ENCODE measurements at places on chromosomes 4 and X.

GRCh38 chr4:168667921-168668320 is 171.1 kb downstream of the PALLD start:
- DNase-seq: no peak

DNA sequence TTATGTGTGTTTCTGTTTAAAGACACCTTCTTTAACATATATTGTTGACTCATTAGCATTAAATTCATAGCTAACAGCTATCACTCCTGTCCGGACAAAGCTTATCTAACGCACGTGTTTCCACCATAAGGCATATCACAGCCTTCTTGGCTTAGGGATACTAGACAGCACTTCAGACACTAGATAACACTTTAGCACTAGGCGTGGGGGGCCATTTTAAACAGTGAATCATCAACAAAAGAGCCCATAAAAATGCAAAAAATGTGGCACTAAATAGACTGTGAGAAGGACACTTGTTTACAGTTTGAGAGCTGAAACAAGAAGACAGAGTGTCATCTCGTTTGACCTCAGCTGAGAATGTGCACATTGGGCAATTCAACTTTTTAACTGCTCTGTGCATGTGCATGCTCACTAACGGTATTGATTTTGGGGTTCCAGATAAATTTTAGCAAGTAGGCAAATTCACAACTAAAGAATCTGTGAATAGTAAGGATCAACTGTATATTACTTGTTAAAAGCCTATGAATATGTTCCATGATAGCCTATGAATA is 58.9 kb upstream of the RAI2 start:
- no peak for DNase-seq

GRCh38 chr4:1834047-1834775 is 21.7 kb downstream of the LETM1 start:
- no peak for DNase-seq

DNA sequence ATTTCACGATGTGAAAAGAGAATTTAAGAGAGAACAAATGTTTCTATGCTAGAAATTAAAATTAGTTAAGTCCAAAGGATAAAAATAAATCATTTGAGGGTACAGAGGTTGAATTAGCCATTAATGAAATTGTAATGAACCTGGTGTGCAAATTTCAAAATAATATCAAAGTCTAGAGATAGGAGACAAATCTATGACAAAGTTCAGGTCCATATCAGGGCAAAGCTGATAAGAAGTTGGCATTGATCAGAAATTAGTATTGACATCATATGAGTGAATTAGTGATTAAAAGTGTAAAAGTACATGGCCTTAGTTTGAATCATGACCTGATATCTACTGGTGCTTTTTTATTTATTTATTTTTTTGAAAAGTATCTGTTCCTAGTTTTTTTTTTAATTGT is 33.8 kb upstream of the UGT2A3 start:
- no peak for DNase-seq

GRCh38 chr4:87657525-87657924 is 7.4 kb downstream of the DMP1 start:
- DNase-seq: no peak

DNA sequence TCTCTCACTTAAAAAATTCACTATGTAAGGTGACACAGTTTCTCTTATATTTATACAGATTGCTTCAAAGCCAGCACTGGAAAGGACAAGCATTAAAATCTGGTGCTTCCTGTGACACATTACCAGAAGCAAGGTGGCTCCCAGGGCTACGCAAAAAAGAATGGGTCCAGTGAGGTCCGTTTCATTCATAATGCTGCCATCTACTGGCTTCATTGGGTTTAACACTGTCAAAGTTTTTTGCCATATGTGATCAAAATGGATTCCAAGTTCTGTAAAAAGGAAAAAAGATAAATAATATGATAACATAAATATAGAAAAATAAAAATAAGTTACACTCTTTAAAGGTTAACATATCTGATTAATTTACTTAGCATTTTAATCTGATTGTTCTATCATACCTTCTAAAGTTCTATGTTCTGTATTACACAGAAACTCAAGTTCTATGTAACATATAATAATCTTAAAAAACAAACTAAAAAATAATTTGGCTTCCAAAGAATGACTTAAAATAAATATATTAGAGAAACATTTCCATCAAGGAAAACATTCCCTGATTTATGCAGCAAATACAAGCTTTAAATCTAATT is 22.1 kb downstream of the YIPF7 start:
- DNase-seq: peak; percentile 45

DNA sequence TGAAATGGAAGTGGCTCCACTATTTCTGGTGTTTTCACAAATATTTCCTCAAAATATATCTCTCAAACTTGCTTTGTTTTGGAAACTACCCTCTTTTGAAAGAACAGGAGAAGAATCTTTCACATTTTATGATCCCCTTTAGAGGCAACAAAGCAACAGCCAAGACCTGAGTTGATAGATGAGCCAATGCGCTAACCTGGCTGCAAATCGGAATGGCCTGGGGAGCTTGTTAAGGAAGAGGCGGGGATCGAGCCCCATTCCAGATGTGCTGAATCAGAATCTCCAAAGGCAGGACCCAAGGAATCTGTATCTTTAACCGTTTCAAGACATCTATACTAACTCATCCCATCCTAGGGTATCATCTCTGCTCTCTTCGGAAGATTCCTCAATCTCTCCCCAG is 181.3 kb downstream of the GPC3 start:
- DNase-seq: no peak

- DNase-seq: no peak
Observed at GRCh38 chr4:81604683-81605218, 133.0 kb upstream of the RASGEF1B start.

DNA sequence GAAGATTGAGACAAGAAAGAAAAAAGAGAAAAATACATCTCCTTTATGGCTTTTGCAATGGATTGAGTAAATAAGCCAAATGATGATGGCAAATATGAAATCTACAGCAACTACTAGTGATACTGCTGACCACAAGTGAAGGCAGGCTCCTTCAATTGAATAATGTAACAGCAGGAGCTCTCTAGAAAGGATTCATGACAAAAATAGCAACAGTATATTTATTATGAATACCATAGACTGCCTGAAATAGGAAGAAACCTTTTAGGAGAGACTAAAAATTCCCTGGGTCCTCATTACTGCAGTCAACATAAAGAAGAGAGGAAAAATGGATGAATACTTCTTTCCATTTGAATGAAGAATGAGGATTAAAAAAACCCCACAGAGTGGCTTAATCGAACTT is 306.8 kb upstream of the ANXA10 start:
- DNase-seq: no peak

DNA sequence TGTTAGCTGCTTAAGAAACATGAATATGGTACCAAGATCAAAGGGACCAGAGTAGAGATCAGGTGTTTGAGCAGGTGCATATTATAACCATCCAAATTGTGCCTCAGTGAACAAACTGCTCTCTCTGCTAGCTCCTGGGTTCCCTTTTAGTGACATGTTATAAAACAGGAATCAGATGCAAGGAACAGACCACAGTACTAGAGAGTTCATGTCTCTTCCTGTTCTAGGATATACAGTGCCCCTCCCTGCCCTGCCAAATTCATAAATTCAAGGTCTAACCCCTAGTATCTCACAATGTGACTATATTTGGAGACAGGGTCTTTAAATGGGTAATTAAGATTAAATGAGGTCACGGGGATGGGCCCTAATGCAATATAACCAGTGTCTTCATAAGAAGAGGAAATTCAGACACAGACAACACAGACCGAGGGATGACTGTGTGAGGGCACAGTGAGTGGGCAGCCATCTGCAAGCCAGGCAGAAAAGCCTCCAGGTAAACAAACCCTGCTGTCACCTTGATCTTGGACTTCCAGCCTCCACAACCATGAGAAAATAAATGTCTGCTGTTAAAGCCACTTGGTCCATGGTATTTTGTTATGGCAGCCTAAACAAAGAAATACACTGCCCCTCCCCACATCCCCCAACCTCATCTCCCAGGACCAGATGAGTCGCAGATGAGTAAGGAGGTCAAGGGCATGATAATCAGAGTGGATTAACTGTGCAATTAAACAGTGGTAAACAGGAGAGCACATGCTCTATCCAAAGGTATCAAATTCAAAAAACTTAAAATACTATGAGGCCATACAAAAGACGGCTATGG is 82.5 kb downstream of the RBM47 start:
- no peak for DNase-seq

DNA sequence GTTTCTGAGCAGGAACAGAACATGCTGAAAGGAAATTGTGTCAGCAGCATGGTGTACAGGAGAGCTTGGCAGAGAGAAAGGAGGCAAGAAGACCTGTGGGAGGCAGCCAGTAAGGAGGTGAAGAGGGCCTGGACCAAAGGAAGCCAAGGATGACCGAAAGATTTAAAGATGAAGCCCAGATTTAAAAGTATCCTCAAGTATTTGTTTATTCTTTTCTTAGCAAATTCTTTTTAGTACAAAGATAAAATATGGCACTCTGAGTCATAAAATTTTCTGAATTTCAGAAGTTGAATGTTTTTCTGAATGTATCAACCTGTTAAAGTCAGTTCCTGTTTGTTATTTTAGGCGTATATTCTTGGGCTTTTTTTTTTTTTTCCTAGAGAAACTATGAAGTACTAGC is 3.5 kb downstream of the PKD2 start:
- DNase-seq: no peak

DNA sequence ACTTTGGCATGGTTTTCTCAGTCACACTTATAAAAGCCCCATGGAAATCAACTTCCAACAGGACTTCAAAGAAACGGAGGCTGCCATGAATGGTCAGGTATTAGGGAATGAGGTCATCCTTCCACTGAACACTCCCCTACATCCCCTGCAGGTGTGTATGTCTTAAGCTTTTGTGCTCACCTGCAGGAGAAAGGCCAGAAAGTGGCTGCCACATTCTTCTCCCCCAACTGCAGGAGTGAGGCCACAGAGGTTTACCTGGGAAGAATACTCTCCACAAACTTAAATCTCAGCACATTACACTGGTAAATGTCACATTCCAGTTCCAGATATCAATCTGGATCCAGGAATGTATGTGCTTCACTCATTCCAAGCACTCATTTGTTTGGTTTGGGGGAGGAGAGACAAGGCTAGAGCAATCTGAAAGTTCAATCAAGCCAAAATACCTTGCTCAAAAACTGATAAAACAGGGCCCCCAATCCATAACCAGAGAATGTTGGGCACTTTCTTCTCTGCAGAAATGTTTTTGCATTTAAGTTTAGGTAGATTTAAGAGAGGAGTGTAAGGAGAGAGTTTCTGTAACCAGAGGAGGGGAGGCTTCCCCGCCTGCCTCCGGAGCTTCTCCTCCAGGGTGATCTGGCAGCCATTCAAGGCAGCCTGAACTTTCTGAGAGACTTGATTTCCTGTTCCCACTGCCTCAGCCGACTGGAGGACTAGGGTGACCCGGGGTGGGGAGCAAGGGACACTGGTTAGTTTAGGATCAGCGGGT is 15.4 kb downstream of the FAM9C start:
- DNase-seq: no peak

- no peak for DNase-seq
Observed at GRCh38 chr4:183011213-183011907, 87.7 kb upstream of the WWC2 start.

DNA sequence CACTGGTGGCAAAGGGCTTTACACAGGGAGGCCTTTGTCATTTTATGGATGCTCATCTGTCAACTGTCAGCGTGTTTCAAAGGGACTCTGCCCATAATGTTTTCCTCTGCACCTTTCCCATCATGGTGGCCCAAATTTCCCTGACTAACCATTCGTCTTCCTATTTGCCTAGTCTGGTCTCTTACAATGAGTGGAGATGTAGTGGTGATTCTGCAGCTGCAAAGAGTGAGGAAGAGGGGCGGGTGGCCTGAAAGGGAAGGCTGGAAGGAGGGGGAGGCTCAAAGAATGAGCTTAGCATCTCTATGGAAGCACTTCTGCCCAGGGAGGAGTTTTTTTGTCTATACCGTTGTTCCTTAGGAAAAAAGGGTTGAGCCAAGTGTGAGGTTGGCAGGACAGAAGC is 447.5 kb downstream of the NKX6-1 start:
- DNase-seq: no peak

GRCh38 chrX:43885617-43886016 is 3.4 kb upstream of the MAOB start:
- no peak for DNase-seq

DNA sequence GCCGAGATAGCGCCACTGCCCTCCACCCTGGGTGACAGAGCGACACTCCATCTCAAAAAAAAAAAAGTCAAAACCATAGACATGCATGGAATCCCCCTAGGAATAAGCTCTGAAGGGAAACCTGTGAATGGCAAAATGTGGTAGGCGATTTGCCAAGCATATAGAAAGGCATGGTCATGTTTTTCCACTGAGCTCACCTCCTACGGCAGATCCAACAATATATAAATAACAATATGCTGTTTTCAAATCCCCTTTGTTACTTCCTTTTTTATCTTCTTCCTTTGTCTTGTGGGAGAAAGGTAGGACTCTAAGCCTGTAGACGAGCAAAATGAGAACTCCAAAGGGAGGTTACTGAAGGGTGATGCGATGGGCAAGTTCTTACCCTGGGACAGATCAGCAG is 219.0 kb downstream of the PALLD start:
- DNase-seq: no peak

- no peak for DNase-seq
Observed at GRCh38 chr4:181213551-181213950, 1029.7 kb upstream of the TENM3 start.

DNA sequence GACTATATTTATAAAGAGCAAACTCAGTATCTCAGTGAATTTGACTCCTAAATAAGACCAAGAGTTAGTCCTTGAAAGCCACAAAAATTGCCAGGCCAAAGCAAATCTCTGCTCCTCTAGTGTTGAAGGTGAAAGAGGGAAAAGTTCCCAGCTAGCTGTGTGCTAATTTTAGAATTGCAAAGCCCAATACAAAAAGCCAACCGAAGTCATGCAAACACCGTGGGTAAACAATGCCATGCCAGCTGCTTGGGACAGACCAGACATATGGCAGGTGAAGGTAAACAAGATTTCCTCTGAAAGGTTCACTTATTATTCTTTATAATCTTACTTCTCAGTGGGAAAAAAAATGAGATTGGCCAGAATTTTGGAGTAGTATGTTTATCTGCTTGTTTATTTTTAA is 80.5 kb upstream of the LNX1 start:
- DNase-seq: no peak

- DNase-seq: no peak
Observed at GRCh38 chrX:154098551-154098950, 1.0 kb upstream of the MECP2 start.

GRCh38 chrX:7077241-7078230 is 70.0 kb upstream of the STS start:
- no peak for DNase-seq

All from CD4-positive, alpha-beta memory T cell (primary cell).